ENCODE measurements at places on chromosomes 5 and 9. TPM values are rescaled to one million over a fixed set of nuclear protein-coding genes. Genes with fewer than 3 reads are reported as not detected.
A peak's percentile ranks its signal among the peaks of the same experiment; 100 is the strongest.

- H3K4me1 ChIP-seq: no peaks in the 10 kb centered on the region
- H3K27ac ChIP-seq: no peak overlapping the region
- no peaks in the 10 kb centered on the region for H3K27me3 ChIP-seq
- H3K36me3 ChIP-seq: no peaks in the 10 kb centered on the region
- no peak overlapping the region for H3K4me3 ChIP-seq
Measured at GRCh38 chr5:114116981-114117380, 244.9 kb upstream of the KCNN2 start.

- no peak overlapping the region for H3K4me3 ChIP-seq
- no peaks in the 10 kb centered on the region for H3K27me3 ChIP-seq
- H3K4me1 ChIP-seq: no peaks in the 10 kb centered on the region
- H3K27ac ChIP-seq: no peak overlapping the region
Measured at GRCh38 chr5:61755726-61756222, 423.7 kb downstream of the ZSWIM6 start.

DNA sequence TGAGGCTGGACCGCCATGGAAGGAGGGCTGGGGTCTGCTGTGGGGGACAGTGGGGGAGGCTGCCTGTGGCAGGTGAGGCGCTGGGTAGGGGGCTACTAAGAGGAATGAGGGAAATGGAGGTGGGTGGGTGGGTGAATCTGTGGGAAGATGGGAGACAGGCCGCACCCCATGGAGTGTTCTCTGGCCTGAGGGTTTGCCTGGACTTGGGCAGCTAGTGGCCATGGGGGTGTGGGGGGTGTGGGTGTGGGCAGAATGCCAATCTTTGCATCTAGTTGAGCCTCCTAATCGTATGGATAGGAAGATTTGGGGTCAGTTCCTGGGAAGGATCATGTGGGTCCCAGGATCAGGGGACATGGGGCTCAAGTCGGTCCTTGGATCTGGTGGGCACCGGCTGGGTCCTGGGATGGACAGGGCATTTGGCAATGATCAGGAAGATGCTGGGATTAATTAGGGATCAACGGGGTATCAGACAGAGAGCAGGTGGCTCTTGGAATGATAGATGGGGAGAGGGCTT lies 518 bp downstream of the ZDHHC12 start:
- no peaks in the 10 kb centered on the region for H3K27me3 ChIP-seq
- H3K4me1 ChIP-seq: peaks cover 28% of the 10 kb centered on the region
- DNase-seq: peak; percentile 16
- H3K36me3 ChIP-seq: peaks cover 2% of the 10 kb centered on the region
- peak overlapping the region; percentile 97 for H3K4me3 ChIP-seq
- H3K27ac ChIP-seq: peak overlapping the region; percentile 94

GRCh38 chr5:143870871-143871632 lies 59.1 kb downstream of the HMHB1 start:
- DNase-seq: no peak
- no peaks in the 10 kb centered on the region for H3K36me3 ChIP-seq
- no peaks in the 10 kb centered on the region for H3K27me3 ChIP-seq
- no peak overlapping the region for H3K27ac ChIP-seq
- H3K4me3 ChIP-seq: no peak overlapping the region
- no peaks in the 10 kb centered on the region for H3K4me1 ChIP-seq

GRCh38 chr5:124410539-124411488 lies 335.6 kb downstream of the ZNF608 start:
- H3K36me3 ChIP-seq: no peaks in the 10 kb centered on the region
- H3K4me1 ChIP-seq: no peaks in the 10 kb centered on the region
- no peak for DNase-seq

DNA sequence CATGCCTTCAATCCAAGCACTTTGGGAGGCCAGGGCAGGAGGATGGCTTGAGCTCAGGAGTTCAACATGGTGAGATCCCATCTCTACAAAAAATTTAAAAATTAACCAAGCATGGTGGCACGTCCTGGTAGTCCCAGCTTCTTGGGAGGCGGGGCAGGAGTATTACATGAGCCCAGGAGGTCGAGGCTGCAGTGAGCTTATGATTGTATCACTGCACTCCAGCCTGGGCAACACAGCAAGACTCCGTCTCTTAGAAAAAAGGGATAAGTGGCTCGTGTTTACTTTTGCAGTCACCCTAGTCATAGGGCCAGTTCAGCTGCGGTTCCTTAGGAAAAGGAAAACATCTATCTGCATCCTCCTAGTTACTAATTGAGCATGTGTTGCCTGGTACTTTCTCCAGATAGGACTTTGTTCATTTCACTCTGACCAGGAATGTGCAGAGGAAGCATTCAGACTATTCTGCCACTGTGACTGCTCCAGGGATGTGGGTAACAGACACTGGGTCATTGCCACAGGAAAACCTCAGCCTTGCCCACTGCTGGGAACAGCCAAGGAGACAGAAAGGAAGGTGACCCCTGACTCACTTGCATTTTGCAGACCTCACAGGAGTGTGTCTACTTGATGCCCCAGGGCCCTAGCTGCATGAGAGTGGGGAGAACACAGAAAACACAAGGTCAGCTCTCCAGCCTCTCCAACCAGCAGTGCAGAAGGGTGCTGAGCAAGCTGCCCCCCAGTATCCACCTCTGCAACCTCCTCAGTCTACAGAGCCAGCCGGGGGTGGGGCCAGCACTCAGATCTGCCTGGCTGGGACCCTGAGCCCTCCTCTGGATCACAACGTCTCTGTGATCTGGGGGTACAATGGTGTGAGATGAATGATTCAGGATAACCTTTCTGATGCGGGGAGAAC lies 33.9 kb upstream of the ALDH1B1 start:
- H3K27me3 ChIP-seq: no peaks in the 10 kb centered on the region
- DNase-seq: no peak
- H3K4me3 ChIP-seq: no peak overlapping the region
- peaks cover 5% of the 10 kb centered on the region for H3K4me1 ChIP-seq
- H3K27ac ChIP-seq: no peak overlapping the region

- H3K4me1 ChIP-seq: no peaks in the 10 kb centered on the region
- H3K4me3 ChIP-seq: no peak overlapping the region
- H3K36me3 ChIP-seq: no peaks in the 10 kb centered on the region
- H3K27me3 ChIP-seq: peaks cover 2% of the 10 kb centered on the region
- no peak overlapping the region for H3K27ac ChIP-seq
- DNase-seq: no peak
Measured at GRCh38 chr5:33883482-33883881, 8.3 kb downstream of the ADAMTS12 start.

GRCh38 chr9:122370303-122370702 lies 521 bp upstream of the PTGS1 start:
- no peak overlapping the region for H3K27ac ChIP-seq
- H3K4me3 ChIP-seq: no peak overlapping the region
- peaks cover 35% of the 10 kb centered on the region for H3K27me3 ChIP-seq
- DNase-seq: no peak

DNA sequence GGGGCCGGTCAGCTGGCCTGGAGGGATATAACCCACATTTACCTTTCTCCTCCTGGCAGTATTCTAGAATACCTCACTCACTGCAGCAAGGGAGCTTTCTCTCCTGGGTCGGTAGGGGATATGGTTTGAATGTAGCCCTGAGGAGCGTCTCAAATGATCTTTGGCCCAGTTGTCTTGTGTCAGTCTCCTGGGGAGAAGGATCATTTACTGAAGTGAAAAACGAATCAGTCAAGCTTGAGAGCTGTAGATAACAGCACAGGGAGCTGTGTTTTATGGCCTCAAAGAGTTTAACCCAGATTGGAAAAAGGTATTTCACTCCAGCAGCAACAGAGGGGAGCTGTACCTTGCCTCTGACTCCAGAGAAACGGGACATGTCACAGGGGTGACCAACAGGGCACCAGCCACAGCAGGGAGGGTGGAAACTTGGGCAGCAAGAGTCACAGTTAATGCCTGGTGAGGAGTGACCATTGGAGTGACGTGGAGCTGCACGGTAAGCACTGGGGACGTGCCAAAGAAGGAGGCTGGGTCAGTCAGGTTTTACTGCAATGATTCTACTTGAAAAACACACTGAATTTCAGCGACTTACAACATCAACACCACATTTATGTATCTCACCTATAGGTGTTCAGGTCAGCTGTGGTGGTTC lies 29.8 kb upstream of the ZFR start:
- no peak for DNase-seq
- no peak overlapping the region for H3K4me3 ChIP-seq
- no peak overlapping the region for H3K27ac ChIP-seq
- H3K4me1 ChIP-seq: no peaks in the 10 kb centered on the region
- no peaks in the 10 kb centered on the region for H3K27me3 ChIP-seq
- no peaks in the 10 kb centered on the region for H3K36me3 ChIP-seq

- H3K27ac ChIP-seq: no peak overlapping the region
- no peak for DNase-seq
- H3K4me3 ChIP-seq: no peak overlapping the region
- H3K27me3 ChIP-seq: no peaks in the 10 kb centered on the region
- no peaks in the 10 kb centered on the region for H3K4me1 ChIP-seq
- H3K36me3 ChIP-seq: no peaks in the 10 kb centered on the region
Measured at GRCh38 chr5:21654556-21654955, 1198.6 kb downstream of the CDH12 start.

DNA sequence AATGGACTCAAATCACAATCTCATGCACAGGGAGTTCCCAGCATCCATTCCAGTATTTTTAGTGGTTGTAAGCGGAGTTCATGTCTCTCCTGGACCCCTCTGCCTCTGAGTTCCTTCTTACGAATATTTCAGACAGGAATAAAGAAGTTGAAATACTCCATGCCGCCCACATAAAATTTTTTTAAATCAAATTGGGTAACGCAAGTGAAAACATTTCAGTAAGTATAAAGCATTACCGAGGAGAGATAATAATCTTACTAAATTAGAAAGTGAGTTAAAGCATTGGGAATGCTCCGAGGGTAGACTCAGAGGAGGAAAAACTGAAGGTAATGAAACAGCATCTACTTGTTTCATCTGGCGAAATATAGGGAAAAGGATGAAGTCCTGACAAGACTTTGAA lies 317.6 kb downstream of the ARRDC3 start:
- DNase-seq: no peak
- H3K27ac ChIP-seq: no peak overlapping the region
- peaks cover 1% of the 10 kb centered on the region for H3K36me3 ChIP-seq
- H3K4me1 ChIP-seq: peaks cover 10% of the 10 kb centered on the region
- H3K27me3 ChIP-seq: peaks cover 45% of the 10 kb centered on the region

DNA sequence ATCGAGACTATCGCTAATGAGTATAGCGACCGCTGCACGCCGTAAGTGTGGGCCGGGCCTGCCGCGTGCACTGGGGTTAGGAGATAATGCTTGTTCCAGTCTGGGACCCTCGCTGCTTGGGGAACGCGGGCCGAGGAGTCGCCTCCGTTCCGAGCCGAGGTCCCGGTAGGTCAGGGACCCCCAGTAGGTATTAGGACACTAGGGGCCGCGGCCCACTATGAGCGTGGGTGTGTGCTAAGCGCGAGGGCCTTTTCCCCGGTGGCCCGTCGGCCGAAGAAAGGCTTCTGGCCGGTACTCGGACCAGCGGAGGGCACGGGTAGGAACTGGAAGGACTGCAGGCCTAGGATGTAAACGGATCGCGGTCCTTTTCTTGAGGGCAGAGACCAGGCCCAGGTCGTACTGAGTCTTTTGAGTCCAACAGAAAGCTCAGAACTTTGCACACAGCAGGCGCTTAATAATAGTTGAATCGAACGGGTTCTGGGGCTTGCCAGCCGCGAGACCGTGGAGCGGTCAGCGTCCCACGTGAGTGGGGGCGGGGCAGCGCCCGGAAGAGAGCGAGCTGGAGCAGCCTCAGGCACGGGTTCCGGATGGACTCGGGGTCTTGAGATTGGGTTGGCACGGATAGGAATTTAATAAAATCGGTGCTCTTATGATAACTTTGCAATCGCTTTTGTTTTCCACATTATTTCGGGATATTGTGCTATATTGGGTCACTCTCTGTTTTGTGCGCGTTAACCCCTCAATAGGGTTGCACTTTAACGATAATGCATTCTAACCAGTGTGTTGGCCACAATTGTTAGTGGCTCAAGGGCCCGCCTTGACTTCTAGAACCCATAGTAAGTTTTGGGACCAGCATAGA lies 733 bp downstream of the HSPA4 start:
- H3K27me3 ChIP-seq: no peaks in the 10 kb centered on the region

DNA sequence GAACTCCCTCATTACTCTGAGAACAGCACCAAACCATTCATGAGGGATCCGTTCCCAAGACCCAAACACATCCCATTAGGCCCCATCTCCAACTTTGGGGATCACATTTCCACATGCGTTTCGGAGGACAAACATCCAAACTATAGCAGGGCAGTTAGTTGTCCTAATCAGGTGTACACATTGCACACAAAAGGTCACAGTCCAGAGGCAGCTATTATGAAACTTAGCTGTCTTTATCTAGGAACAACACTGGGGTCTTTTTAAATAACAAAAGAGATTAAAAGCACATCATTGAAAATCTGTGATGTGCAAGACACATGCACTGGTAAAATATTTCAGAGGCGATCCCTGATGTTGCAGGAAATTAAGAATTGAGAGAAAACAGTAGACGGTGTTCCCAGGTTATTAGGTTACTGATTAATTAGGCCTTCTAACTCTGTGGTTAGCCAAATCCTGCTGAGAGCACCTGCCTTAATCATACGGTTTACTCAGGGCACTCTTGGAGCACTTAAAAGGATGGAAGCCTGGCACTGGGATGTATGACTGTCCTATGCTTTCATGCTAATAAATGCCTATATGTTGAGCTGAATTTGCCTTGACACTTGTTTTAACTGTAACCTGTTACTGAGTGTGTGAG lies 1574.5 kb upstream of the WWC1 start:
- no peak for DNase-seq
- no peak overlapping the region for H3K4me3 ChIP-seq
- H3K4me1 ChIP-seq: no peaks in the 10 kb centered on the region
- H3K27me3 ChIP-seq: no peaks in the 10 kb centered on the region
- H3K36me3 ChIP-seq: no peaks in the 10 kb centered on the region

- no peak for DNase-seq
Measured at GRCh38 chr5:154646745-154647113, 108.4 kb upstream of the LARP1 start.

DNA sequence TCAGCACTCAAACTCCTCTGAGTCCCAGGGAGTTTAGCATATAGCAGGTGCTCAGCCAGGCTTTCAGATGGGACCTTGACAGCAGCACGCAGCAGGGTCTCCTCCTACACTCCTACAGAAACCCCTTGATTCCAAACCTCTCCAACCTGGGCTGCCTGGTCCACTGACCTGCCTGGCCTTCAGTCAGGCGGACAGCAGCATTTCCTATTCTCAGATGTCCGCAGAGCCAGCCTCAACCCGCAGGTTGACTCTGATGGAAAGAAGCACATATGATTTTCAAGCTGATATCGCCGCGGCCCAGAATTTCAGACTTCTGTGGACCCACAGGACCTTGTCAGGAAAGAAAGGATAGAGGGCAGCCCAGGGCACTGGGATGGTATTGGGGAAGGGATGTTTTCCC lies 5.3 kb upstream of the SLC25A48 start:
- no peak overlapping the region for H3K4me3 ChIP-seq
- no peaks in the 10 kb centered on the region for H3K36me3 ChIP-seq
- H3K27me3 ChIP-seq: peaks cover 37% of the 10 kb centered on the region
- H3K27ac ChIP-seq: no peak overlapping the region

GRCh38 chr5:88281322-88281721 lies 12.7 kb upstream of the TMEM161B start:
- no peaks in the 10 kb centered on the region for H3K27me3 ChIP-seq
- H3K4me3 ChIP-seq: no peak overlapping the region
- no peak for DNase-seq

The SLC25A2 gene
- not detected for total RNA-seq

The SHOC1 gene
- total RNA-seq: not detected

The PTGDS gene
- total RNA-seq: not detected

The NME5 gene
- not detected for total RNA-seq

The MRPL36 gene
- 63.4 TPM for total RNA-seq

The DNAI1 gene
- not detected for total RNA-seq

The ZNF483 gene
- 2.3 TPM for total RNA-seq

The HMCN2 gene
- total RNA-seq: not detected

The IFNA21 gene
- total RNA-seq: not detected

Measured in activated naive CD4-positive, alpha-beta T cell treated with anti-CD3 and anti-CD28 coated beads for 36 hours (primary cell).